Muscle of leg (tissue), 16 donors: ENCODE measurements at places on chromosomes 7 and 10. TPM values are rescaled to one million over a fixed set of nuclear protein-coding genes. Genes with fewer than 3 reads are reported as not detected.
A peak's percentile ranks its signal among the peaks of the same experiment; 100 is the strongest.

The CALY gene
- not detected for total RNA-seq

DNA sequence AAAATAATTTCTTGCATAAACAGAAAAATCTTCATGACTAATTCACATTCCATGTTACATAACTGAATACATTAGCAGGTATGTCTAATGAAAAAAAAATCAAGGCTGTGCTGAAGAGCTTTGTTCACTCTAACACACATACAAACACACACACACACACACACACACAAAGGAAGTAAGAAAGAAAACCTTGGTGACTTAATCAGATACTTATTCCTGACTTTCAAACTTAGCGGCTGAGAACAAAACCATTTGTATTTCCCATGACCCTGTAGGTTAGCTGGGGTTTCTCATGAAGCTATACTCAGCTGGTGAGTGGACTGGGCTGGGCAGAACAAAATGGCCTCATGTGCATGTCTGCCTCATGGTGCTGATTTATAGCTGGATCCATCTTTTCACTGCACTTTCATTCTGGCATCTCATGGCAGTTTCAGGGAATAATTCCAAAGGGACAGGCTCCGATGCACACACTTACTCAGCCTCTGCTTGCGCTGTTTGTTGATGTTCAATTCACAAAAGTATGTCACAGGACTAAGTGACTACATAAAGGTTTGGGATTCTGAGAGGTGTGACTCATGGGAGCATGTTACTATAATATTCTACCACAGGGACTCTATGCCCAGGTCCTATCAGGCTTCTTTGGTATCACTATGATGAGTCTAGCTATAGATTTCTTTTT lies 161.2 kb downstream of the PCLO start:
- DNase-seq: no peak

GRCh38 chr7:56003749-56004148 lies 39.4 kb downstream of the NIPSNAP2 start:
- no peak for DNase-seq

GRCh38 chr7:106069471-106070200 lies 42.5 kb downstream of the SYPL1 start:
- no peak for DNase-seq

The ATOH7 gene
- total RNA-seq: 0.13 TPM

GRCh38 chr7:35624299-35625186 lies 70.4 kb downstream of the HERPUD2 start:
- peak; percentile 45 for DNase-seq

The TAS2R41 gene
- not detected for total RNA-seq

GRCh38 chr10:17084258-17084657 lies 45.4 kb downstream of the CUBN start:
- no peak for DNase-seq

DNA sequence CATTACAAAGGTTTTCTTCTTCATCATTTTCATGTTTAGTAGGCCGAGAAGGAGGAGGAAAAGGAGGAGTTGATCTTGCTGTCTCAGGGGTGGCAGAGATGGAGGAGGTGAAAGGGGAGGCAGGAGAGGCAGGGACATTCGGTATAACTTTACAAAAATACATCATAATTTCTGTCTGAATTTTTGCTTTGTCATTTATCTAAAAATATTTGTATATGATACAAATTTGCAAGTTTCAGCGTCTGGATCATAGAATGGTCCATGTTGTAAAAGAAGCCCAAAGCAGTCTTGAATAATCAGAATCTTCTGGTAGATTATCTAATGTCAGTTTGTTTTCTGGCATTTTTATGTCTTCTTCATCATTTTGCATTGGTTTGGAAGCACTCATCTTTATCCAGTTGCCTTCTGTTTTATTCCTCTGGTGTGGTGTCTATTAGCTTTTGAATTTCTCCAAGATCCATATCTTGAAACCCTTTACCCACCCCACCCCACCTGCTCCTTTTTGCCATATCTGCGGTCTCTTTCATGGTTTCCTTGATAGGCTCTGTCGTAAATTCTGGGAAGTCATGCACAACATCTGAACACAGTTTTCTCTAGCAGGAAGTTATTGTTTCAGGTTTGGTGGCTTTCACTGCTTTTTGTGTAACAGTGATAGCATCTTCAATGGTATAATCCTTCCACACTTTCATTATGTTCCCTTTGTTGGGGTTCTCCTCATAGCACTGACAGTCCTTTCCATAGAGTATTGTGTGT lies 95.0 kb downstream of the ST7 start:
- DNase-seq: no peak

DNA sequence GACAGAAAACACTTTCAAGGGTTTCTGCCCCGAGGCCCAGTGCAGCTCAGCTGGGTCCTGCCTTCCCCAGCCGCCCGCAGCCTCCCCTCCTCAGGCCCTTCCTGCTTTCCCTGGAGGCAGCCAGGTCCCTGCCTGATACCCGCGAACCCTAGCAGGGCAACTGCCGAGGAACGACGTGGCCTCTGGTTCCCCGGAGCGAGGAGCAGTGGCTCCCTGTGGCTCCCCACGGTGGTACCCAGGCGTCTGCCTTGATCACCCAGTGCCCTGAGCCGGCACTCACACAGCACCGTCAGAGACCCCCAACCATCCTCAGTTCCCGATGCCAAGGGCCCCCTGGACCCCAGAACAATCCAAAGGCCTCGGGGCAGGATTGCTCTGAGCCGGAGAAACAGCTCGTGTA lies 58.3 kb downstream of the CFAP46 start:
- no peak for DNase-seq

- DNase-seq: no peak
Measured at GRCh38 chr7:30787486-30787885, 16.3 kb downstream of the MINDY4 start.

The KEL gene
- total RNA-seq: 0.66 TPM

The DGKB gene
- 1.4 TPM for total RNA-seq
